Skeletal muscle cell (primary cell): ENCODE measurements at places on chromosomes 1 and 21.

DNA sequence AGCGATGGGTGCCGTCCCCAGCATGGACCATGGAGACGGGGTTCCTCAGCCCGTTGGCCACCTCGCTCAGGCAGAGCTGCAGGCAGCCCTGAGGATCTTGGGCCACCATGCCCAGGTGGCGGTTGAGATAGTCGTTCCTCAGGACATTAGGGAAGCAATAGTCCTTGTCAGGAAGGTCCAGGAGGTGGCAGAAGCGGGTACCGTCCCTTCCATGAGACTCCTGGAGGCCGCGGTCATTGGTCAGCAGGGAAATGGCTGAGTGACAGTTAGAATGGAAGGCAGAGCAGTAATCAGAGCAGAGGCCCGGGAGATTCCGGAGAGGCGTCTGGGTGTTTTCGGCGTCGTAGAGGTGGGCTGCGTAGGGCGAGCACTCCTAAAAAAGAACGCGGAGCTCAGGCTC lies 4.1 kb downstream of the HHIPL2 start:
- DNase-seq = no peak

GRCh38 chr1:171566467-171566866 lies 55.6 kb upstream of the MYOCOS start:
- DNase-seq = no peak

- DNase-seq = no peak
Measured at GRCh38 chr1:176950736-176951324, 213.7 kb downstream of the ASTN1 start.

- no peak for DNase-seq
Measured at GRCh38 chr1:154347961-154348360, 22.6 kb downstream of the ATP8B2 start.

DNA sequence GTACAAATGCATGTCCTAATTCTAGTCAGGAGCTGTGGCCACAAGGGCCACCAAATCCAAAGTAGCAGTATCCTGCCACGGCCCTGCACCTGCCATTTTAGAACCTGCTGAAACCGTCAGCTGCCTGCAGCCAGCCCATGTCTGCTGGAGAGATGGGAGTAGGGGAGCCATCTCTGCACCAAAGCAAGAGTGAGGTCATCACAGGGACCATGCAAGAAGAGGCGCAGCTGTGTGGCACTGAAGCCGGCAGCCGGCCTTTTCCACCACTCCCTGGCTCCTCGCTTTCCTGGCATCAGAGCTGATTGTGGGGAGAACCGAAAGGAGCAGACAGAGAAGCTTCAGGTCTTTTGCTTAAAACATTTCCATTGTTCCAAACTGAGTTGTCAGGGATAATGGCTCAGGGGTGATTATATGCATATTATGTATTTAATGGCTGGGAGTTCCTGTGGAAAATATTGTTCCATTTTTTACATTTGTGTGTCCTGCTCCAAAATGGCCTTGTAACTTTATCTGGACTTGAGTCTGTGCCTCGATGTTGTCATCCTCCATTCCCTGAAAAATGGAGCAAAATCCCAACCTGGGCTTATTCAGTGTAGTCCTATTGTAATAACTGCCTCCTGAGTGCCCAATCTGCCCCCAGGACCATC lies 18.7 kb upstream of the NBL1 start:
- no peak for DNase-seq

GRCh38 chr1:68954841-68955240 lies 458.0 kb upstream of the DEPDC1 start:
- peak; percentile 25 for DNase-seq

DNA sequence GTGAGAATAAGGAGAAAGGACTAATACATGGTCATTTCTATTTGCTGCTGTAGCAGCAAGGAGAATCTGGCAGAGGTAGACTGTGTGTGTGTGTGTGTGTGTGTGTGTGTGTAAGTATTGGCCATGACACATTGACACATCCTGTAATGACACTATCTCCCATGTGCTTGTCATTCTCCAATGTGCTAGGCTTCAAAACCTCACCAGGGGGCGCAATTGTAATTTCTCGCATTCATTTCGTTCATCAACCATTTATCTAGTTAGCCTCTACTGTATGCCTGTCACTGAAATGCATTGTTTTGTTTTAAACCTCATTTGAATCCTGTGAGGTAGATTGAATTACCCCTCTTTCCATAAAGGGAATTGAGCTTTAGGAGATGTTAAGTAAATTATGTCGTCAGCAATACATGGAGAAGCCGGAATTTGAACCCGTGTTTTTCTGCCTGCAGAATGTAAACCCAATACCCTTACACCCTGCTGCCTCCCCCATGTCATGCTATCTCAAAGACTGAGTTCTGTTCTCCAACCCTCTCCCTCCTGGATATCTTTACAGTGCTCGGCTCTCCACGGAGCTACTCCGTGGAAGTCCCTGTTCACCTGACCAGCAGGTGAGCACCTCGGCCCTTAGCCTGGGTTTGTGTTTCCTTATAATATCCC lies 100.8 kb downstream of the UCK2 start:
- no peak for DNase-seq

DNA sequence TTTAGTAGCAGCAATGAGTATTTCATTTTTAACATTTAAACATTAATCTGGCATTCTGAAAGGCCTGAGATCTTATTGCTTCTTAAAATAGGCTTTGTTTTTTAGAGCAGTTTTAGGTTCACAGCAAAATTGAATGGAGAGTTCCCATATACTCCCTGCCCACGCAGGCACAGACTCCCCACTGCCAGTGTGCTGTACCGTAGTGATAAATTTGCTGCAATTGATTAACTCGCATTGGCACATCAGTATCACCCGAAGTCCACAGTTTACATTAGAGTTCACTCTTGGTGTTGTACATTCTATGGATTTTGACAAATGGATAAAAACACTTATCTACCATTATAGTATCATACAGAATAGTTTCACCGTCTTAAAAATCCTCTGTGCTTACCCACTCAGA lies 71.8 kb upstream of the ERRFI1 start:
- DNase-seq = no peak

GRCh38 chr1:2935184-2935583 lies 86.1 kb upstream of the ACTRT2 start:
- DNase-seq = no peak

- no peak for DNase-seq
Measured at GRCh38 chr1:205924460-205924790, 18.8 kb downstream of the SLC26A9 start.

GRCh38 chr1:97297611-97298010 lies 576.0 kb downstream of the PTBP2 start:
- no peak for DNase-seq

DNA sequence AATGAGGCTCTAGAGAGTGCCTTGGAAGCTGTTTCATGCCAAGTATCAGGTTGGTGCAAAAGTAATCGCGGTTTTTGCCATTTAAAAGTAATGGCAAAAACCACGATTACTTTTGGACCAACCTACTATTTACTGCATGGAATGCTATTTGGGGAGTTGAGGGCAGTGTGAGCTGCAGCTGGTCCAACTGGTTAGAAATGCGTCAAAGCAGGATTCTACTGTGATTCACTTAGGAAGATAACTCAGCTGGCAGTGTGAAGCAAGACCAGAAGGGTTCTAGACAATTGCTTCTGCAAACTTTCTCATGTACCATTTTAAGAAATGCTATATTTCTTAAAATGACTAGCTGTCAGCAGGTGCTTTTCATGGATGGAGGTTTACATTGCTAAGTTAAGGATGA lies 21.2 kb upstream of the PLA2G2C start:
- no peak for DNase-seq

- DNase-seq = no peak
Measured at GRCh38 chr1:171935664-171936063, 94.4 kb downstream of the DNM3 start.

- DNase-seq = no peak
Measured at GRCh38 chr21:46340998-46341397, 17.0 kb downstream of the PCNT start.

- no peak for DNase-seq
Measured at GRCh38 chr1:37697090-37697489, 4.8 kb downstream of the CDCA8 start.

DNA sequence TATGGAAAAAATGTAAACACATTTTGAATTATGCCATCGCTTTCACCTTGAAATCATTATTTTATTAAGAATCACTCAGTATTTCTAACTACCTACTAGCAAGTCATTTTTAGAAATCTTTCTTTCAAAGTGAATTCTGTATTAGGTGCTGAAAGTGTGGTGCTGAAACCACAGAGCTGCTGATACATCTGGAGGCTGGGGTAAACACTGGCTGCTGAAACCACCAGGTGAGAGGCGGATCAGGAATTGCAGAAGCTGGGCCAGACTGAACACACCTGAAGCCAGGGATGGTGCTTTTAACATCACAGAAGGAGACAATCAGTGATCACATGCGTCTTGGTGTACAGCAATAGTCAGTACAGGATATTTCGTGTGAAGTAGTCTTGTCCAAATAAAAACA lies 42.2 kb upstream of the KCNE1 start:
- DNase-seq = no peak

- no peak for DNase-seq
Measured at GRCh38 chr1:157245823-157246222, 107.6 kb upstream of the ETV3 start.

DNA sequence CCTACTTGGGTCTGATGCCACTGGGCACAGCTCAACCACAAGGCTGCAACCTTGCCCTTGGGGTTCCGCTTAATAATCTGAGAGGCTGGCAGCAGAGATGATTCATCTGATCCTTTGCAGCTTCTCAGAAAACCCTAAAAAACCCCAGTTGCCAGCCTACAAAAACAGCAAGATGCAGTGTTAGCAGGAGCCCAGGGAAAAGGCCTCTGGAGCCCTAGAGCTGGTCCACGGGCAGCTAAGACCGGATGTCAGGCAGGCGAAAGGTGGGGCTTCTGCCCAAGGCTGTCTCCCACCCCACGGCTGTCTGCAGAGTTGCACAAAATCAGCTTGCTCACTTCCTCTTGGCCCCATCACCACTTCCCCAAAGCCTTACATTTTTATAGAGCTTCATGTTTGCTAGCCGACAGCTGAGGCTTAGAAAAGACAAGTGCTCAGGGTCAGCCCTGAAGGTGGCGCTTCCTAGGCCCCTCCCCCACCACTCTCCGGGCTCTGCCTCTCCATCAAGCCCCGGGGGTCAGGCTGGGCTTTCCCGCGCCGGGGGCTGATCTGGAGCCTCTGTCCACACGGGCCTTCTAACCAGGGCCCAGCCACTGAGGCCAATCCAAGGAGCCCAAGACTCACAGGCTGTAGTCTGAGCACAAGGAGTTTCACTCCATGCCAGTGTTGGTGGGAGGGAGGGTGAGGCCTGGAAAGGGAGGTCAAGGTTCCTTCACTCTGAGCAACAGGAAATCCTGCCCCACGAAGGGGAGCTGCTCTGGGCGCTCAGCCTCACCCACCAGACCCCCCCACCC lies 4.2 kb upstream of the ADORA3 start:
- peak; percentile 38 for DNase-seq
